Sigmoid colon (tissue), 7 donors: ENCODE measurements at places on chromosomes 2 and 18. TPM values are rescaled to one million over a fixed set of nuclear protein-coding genes. Genes with fewer than 3 reads are reported as not detected.

GPR45 gene
- not detected for total RNA-seq

GCKR gene
- not detected for total RNA-seq

PDCD1 gene
- 0.99 TPM for total RNA-seq

- H3K4me1 ChIP-seq = peaks cover 4% of the 10 kb centered on the region
- no peak overlapping the region for H3K4me3 ChIP-seq
- no peak for DNase-seq
- no peaks in the 10 kb centered on the region for H3K27me3 ChIP-seq
- no peaks in the 10 kb centered on the region for H3K36me3 ChIP-seq
Observed at GRCh38 chr2:101018934-101019333, 16.8 kb downstream of the RPL31 start.

DNA sequence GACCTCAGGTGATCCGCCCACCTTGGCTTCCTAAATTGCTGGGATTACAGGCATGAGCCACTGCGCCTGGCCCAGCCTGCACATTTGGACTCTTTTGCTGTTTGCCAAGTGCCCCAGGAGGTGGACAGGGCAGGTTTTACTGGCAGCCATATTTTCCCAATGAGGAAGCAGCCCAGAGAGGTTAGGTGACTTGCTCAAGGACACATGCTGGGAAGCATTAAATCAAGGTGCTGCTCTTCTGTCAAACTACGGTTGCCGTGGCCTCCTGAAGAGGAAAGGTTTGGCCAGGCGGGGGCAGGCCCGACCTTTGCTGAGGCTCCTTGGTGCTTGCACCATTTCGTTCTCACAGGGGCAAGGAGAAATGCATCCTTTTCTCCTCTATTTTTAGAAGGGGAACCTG lies 44.0 kb downstream of the DNMT3A start:
- no peaks in the 10 kb centered on the region for H3K36me3 ChIP-seq
- H3K27me3 ChIP-seq = no peaks in the 10 kb centered on the region
- H3K27ac ChIP-seq = no peak overlapping the region
- no peak overlapping the region for H3K4me3 ChIP-seq
- H3K4me1 ChIP-seq = peaks cover 51% of the 10 kb centered on the region
- DNase-seq = no peak

MSTN gene
- total RNA-seq = 0.33 TPM

- no peak overlapping the region for H3K27ac ChIP-seq
- peaks cover 24% of the 10 kb centered on the region for H3K4me1 ChIP-seq
- H3K27me3 ChIP-seq = no peaks in the 10 kb centered on the region
- H3K4me3 ChIP-seq = no peak overlapping the region
- DNase-seq = no peak
Observed at GRCh38 chr2:18046558-18047212, 168.2 kb downstream of the KCNS3 start.

DNA sequence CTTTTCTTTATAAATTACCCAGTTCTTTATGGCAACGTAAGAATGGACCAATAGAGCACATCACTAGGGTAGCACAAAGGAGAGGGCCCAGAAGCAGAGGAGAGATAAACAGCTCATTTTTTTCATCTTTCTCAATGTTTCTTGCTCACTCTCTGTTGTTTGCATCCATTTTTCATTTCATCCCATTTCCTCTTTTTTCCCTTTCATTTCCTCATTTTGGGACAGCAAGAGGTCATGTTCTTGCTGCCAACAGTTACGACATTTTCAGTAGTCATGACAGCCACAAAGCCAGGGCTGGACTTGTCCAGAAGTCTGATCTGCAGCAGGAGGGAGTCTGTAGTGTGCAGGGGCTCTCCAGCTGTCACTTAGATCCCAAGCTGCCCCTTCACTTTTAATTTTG lies 52.7 kb upstream of the CYP1B1 start:
- H3K4me3 ChIP-seq = no peak overlapping the region
- no peaks in the 10 kb centered on the region for H3K4me1 ChIP-seq
- peak; percentile 78 for DNase-seq
- H3K36me3 ChIP-seq = no peaks in the 10 kb centered on the region

DNA sequence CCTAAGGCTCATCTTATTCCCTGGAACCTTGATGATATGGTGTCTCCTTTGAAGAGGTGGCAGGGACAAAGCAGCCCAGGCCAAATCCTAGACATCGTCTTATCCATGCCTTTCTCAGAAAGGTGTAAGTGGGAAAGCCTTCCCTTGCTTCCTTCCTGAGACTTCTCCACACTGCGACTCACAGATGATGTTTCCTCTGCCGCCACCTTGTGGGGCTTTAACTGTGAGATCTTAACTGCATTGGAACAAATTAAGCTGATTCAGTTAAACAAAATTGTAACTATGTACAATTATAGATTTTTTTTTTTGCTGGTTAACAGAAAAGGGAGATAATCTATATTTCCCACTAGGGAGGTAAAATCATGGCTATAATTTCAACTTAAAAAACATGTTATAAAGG lies 10.0 kb upstream of the GCA start:
- H3K27me3 ChIP-seq = no peaks in the 10 kb centered on the region
- DNase-seq = no peak
- no peaks in the 10 kb centered on the region for H3K4me1 ChIP-seq
- H3K4me3 ChIP-seq = no peak overlapping the region
- no peak overlapping the region for H3K27ac ChIP-seq

GRCh38 chr2:188629753-188630527 lies 338.3 kb downstream of the GULP1 start:
- peaks cover 26% of the 10 kb centered on the region for H3K4me1 ChIP-seq
- H3K27ac ChIP-seq = no peak overlapping the region
- H3K27me3 ChIP-seq = no peaks in the 10 kb centered on the region
- DNase-seq = no peak
- H3K4me3 ChIP-seq = no peak overlapping the region
- no peaks in the 10 kb centered on the region for H3K36me3 ChIP-seq

TM4SF20 gene
- total RNA-seq = not detected

SLC4A5 gene
- total RNA-seq = 12.2 TPM

- no peak overlapping the region for H3K4me3 ChIP-seq
- no peaks in the 10 kb centered on the region for H3K27me3 ChIP-seq
- no peaks in the 10 kb centered on the region for H3K36me3 ChIP-seq
- H3K4me1 ChIP-seq = no peaks in the 10 kb centered on the region
- DNase-seq = no peak
Observed at GRCh38 chr2:229202646-229203045, 68.4 kb downstream of the PID1 start.

DNA sequence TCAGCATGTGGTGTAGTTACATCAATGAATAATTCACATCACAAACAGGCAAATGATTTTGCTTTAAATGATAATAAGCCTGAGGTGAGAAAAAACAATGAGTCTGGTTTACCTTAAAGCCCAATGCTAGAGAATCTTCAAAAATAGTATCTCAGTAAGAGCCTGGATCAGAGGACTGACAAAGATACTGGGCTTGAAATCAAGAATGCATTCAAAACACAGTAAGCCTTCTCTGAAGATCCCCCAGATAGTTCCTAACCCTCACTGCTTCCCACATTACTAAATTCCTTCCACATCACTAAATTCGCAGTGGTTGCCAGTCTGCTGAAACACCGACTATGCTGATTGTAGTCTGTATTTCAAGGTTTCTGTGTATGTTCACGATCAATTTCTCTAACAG lies 514.9 kb downstream of the SUCLG1 start:
- DNase-seq = no peak
- H3K36me3 ChIP-seq = no peaks in the 10 kb centered on the region
- H3K4me3 ChIP-seq = no peak overlapping the region
- H3K27ac ChIP-seq = no peak overlapping the region
- H3K4me1 ChIP-seq = no peaks in the 10 kb centered on the region
- H3K27me3 ChIP-seq = no peaks in the 10 kb centered on the region

COBLL1 gene
- total RNA-seq = 17.6 TPM

SP5 gene
- 4.6 TPM for total RNA-seq

GRCh38 chr18:44655435-44655834 lies 25.3 kb upstream of the SETBP1 start:
- H3K4me1 ChIP-seq = peaks cover 20% of the 10 kb centered on the region
- no peaks in the 10 kb centered on the region for H3K36me3 ChIP-seq
- peak overlapping the region; percentile 14 for H3K27ac ChIP-seq
- H3K4me3 ChIP-seq = no peak overlapping the region

APLF gene
- total RNA-seq = 11.1 TPM

EPG5 gene
- total RNA-seq = 27.6 TPM

DNA sequence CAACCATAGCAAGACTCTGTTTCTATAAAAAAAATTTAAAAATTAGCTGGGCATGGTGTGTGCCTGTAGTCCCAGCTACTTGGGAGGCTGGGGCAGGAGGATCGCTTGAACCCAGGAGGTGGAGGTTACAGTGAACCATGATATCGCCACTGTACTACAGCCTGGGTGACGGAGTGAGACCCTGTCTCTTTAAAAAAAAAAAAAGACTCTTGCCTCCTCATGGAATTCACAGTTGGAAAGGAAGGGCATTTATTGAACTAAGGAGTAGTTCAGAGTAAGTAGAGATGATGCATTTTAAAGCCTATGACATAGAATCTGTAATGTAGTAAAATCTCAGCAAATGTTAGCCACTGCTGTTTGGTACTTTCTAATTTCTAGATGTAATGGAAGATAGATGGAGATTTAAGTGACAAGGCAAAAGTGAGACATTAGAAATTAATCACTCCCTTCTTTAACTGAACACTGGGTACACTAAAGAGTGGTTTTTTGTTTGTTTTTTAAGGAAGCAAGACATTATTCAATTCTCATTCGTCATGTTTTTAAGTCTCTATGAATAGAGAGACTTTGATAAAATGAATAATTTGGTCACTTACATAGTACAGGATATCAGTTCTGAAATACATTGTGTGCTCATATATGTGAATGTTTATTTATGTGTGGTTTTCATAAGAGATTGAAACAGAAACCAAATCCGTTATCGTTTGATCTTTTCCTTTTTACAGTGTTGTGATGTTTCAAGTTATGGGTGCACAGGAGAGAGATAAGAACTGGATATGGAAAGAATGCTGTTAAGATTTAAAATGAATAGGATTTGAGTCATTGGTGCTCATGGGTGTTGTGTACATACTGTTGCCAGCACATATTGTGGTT lies 186.1 kb upstream of the STON1 start:
- H3K27me3 ChIP-seq = no peaks in the 10 kb centered on the region
- no peak overlapping the region for H3K27ac ChIP-seq
- H3K36me3 ChIP-seq = peaks cover 4% of the 10 kb centered on the region

DNA sequence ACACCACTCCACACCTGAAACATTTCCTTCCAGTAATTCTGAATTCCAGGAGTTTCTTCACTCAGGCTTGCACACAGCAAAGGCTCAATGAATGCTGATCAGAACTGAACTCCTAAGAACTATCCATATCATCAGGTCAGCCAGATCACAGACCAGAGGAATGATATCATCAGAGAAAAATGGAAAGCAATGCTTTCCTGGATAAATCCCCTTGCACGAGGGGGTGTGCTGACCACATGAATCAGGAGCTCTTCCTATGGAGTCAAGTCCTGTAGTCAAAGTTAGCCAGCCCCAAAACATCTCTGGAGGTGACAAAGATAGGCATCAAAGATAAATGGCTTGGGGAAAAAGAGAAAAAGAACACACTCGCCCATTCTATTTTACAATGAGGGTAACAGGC lies 83.8 kb upstream of the ACVR2A start:
- H3K4me1 ChIP-seq = no peaks in the 10 kb centered on the region
- H3K4me3 ChIP-seq = no peak overlapping the region
- no peaks in the 10 kb centered on the region for H3K27me3 ChIP-seq
- no peak overlapping the region for H3K27ac ChIP-seq

GRCh38 chr2:3728104-3729054 lies 25.0 kb downstream of the DCDC2C start:
- DNase-seq = no peak
- H3K4me3 ChIP-seq = no peak overlapping the region
- H3K27ac ChIP-seq = no peak overlapping the region

ACMSD gene
- not detected for total RNA-seq
